ENCODE measurements at places on chromosomes 6 and 20. TPM values are rescaled to one million over a fixed set of nuclear protein-coding genes. Genes with fewer than 3 reads are reported as not detected.

AVP gene
- total RNA-seq, result not detected

DDO gene
- total RNA-seq, result 1.8 TPM

RPS21 gene
- total RNA-seq, result 2,101 TPM

NOTCH4 gene
- total RNA-seq, result 45.5 TPM

IFT52 gene
- 7.0 TPM for total RNA-seq

SLC9A8 gene
- 2.7 TPM for total RNA-seq

FAM50B gene
- total RNA-seq, result 2.2 TPM

PACSIN1 gene
- total RNA-seq, result not detected

CST5 gene
- total RNA-seq, result not detected

VGLL2 gene
- not detected for total RNA-seq

IL17F gene
- total RNA-seq, result not detected

FAM209B gene
- not detected for total RNA-seq

DNA sequence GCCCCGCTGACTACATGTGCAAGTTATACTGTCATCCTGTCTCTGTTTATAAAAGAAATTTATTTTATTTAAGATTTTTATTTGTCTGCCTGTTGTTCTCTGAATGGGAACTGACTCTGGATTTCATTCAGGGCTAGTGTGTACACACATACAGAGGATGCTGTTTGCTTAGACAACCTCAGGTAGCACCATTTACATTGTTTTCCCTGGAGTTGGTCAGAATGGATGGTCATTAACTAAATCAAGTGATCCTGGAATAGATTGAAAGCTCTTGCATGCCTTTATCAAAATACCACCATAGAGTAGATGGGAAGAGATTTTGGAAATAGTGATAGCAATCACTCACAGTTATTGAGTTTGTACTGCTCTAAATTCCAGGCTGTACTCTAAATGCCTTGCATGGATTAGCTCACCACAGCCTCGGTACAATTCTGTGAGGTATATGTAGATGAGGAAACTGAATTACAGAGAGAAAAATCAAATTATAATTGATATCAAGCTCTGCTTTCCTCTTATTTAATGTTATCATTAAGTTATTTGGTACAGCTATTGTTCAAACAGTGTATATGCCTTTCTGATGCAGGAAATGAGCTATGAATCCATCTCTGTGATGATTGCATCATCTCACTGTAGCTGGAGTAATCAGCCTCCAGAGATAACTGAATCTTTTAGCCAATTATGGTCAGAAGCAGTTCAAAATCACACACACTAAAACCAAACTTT is 51.9 kb downstream of the RNF217 start:
- DNase-seq, result peak; percentile 23

DNA sequence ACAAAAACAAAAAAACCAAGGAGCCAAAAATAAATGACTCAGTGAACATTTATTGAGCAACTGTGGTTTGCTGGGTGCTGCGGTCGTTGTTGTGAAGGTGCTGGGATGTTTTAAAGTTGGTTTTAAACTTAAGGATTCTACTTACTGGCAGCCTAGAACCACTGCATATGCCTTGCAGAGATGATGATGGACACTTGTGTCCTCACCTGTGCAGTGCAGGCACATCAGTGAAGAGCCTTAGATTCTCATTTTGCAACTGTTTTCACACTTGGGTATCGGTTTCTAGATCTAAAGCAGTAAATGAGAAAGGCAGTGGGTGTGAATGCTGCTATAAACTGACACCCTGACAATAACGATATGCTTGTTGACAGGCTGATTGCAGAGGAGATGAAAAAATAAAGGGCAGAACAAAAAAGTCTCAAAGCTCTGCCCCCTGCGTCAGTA is 68.8 kb downstream of the UTRN start:
- no peak for DNase-seq

DNA sequence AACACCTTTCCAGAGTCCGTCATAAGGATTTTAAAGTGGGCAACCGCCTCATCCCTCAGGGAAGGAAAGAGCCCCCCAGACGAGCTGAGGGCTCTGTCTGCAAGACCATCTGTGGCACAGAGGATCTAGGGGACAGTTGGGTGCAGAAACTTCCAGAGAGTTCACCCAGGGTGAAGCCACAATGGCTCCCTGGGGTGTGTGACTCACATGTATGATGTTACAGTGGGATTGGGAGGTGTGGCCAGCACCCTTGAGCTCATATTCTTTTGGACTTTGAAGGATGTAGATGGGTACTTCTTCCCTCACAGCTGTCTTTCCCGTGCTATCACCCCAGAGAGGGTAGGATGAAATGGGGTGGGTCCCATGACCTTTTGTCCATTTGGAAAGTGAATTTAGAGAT is 95.5 kb downstream of the NCR2 start:
- no peak for DNase-seq

DNA sequence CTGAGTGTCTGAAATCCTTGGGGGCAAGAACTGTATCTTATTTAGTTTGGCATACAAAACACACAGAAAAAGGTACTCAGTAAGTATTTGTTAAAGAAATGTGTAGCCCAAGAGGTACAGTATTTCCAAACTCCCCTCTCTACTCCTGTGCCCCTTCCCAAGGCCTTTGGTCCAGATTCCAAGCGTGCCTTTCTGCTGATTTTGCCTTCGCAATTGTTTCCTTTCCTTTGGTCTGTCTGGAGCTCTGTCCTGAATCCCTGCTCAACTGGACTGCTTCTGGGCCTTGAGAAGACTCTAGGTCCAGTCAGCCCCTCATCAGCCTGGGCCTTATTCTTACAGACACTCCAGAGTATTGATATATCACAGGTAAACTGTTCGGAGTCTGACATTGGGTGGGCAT is 122.2 kb upstream of the SYNCRIP start:
- no peak for DNase-seq

DNA sequence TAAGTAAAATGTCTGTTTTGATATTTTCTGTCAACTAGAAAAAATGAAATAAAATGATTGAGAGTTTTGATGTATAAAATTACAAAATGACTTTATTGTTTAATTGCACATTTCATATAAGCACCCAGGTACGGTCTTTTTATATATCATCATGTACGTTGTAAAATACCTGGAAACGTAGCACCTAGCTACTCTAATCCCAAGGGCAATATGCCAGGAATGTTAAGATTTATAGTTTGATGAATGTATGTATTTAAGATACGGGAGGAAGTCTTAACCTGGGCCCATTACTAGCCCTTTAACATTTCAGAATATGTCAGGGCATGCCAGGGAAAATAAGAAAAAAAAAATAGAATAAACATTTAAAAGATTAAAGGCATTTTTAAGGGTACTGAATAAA is 490.9 kb upstream of the NRSN1 start:
- DNase-seq, result no peak

- DNase-seq, result no peak
Measured at GRCh38 chr20:38136421-38137245, 28.4 kb downstream of the TGM2 start.

GRCh38 chr6:42452171-42453030 is 675 bp upstream of the TRERF1 start:
- DNase-seq, result peak; percentile 77

DNA sequence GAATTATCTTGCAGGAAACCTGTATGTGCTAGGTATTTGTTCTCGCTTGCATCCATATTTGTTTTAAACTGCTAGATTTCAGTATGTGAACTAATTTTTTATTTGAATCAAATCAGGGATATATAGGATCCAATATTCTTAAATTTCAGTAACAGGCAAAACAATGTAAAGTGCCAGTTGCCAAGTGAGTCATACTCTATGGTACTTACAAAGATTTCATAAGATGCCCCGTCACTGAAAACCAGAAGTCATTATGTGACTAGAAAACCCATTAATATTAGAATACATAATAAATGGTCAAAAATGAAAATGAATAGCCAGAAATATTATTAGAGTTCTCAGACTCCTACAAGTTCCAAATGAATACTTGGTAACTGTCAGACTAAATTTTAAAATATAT is 481.2 kb downstream of the TFAP2A start:
- no peak for DNase-seq

DNA sequence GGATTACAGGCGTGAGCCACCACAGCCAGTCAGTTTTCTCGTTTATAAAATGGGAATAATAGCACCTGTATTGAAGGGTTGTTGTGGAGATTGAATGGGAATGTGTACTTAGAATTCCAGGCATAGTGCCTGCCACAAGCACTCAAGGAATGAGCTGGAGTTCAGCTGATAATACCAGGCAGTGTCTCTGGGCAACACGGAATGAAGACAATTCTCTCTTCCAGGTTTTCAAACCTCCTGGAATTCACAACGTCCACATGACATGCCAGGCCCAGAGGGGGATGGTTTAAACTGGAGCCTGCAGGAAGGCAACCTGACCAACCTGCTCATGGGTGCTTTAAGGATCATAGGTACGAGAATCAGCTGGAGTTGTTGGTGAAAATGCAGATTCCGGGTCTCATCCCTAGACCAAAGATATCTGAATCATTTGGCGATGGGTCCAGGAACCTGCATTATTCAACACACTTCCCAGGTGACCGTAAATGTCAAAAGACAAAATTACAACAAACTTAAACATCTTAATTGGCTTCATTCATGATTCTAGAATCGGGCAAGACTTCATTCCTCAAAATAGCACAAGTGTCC is 1.9 kb upstream of the PTPN1 start:
- no peak for DNase-seq

GRCh38 chr20:9493803-9494202 is 20.6 kb upstream of the LAMP5 start:
- no peak for DNase-seq

GRCh38 chr6:111175109-111175508 is 87.8 kb downstream of the SLC16A10 start:
- no peak for DNase-seq

- no peak for DNase-seq
Measured at GRCh38 chr6:134943522-134944111, 6.3 kb downstream of the ALDH8A1 start.

DNA sequence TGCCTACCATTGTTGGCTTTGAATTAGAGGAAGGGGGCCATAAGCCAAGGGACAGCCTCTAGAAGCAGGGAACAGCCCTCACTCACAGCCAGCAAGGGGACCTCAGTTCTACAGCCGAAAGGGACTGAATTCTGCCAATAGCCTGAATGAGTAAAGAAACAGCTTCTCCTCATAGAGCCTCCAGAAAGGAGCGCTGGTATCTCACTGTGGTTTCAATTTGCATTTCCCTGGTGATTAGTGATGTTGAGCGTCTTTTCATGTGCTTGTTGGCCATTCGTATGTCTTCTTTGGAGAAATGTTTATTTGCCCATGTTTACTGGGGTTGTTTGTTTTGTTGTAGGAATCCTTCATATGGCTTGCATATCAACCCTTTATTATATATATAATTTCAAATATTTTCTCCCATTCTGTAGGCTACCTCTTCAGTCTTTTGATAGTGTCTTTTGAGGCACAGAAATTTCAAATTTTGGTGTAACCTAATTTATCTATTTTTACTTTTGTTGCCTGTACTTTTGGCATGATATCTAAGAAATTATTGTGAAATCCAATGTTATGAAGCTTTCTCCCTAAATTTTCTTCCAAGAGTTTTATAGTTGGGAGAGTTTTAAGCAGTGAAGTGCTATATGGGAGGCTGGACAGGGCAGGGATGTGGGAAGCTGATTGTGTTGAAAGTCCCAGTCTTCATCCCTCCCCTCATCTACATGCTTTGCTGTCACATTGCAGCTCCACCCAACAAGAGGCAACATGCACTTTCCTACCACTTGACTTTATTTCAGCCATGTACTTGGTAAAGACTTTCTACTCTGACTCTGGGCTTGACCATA is 82.3 kb upstream of the SHLD1 start:
- no peak for DNase-seq

DNA sequence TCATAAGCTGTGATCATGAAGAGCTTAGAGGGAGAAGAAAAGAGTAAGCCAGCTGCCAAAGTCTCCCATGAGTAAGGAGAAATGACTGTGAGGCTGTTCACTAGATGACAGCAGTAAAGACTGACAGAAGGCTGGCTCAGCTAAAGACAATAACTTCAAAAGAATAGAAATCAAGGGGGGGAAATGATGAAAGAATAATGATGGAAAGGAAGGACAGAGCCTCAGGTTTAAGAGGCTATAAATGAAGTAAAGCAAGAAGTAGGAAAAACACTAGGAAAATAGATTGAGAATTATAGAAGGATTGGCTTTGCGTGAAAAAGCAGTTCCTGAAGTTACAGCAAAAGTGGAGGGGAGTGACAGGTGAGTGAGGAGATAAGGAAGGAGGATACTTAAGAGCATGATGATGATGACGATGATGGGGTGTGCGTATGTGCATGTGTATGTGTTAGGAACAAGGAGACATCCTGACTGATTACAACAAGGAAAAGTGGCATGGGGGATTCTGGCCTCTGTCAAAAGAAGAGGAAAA is 48.2 kb downstream of the HBS1L start:
- no peak for DNase-seq

GRCh38 chr20:43536817-43537440 is 21.9 kb upstream of the SGK2 start:
- DNase-seq, result no peak

DNA sequence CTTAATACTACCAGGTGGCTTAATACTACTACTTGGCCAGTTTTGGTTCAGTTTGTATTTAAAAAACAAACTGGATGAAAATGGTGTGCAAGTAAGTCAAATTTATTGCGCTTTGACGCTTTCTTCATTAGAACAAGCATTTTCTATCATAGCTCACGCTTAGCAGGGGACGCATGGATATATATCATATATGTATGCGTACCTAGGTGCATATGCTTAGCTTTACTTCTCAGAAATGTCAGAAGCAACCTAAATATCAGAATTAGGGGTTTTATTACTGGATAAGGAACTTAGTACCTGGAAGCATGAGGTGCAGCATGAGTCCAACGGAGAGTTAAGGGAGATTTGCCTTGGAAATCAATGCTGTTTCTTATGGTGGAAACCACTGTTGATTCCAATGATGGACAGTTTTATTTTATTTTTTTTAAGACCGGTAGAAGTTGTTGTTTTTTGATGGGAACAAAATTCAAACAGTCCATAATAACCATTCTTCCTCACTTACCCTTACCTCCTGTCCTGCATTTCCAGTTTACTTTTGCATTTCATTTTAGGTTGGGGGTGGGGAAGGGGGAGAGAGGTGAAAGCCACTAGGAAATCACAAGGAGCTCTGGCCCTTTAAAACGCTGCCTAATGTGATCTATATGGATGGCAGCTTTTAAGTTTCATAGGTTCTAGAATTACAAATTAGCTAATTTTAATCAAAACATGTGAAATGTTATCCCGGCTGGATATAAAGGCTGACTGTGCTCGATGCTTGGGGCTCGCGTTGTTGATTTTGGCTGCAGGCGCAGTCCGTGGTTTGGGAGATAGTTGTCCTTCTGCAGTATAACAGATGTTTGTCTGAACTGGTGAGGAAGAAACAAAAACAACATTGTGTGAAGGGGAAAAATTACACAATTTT is 2.1 kb downstream of the SOBP start:
- DNase-seq, result no peak

GRCh38 chr6:139588076-139588639 is 213.7 kb upstream of the CITED2 start:
- peak; percentile 91 for DNase-seq

DNA sequence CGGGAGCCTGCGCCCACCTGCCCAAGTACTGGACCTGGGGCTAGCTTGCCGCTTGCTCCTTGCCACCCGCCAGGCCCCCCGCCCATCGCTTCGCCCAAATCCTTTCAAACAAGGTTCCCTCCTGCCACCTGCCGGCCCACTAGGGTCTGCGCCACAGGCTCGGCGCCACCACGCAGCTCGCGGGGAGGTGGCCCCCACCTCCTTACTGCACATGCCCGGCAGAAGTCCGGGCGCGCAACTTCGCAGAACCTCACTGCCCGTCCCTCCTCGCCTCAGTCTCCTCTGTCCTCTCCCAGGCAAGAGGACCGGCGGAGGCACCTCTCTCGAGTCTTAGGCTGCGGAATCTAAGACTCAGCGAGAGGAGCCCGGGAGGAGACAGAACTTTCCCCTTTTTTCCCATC is 11.2 kb downstream of the GNAS-AS1 start:
- peak; percentile 73 for DNase-seq

Data from stomach (tissue), 19 donors.